Cortex of kidney (tissue), 1 donor: ENCODE measurements at places on chromosomes 4 and X.

- no peak for DNase-seq
These were observed 578.8 kb downstream of the FSTL5 start for GRCh38 chr4:161585011-161585410.

DNA sequence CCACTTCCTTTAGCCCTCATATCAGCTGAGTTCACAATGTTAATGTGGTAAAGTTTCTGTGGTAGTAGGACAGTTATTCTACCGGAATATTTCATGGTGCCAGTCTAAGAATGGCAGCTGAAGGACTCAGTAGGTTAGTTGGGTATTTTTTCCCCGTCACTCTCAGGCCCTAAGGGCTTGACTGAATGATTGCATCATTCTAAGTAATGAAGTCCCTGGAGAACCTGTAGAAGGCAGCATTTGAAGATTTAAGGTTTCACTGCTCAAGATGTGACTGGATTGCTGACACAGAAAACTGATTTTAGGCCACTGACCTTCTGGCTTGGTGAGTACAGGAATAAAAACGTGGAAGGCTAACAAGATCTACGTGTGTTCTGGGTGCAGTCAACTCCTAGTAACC, 657.3 kb downstream of the PCDH19 start:
- no peak for DNase-seq

DNA sequence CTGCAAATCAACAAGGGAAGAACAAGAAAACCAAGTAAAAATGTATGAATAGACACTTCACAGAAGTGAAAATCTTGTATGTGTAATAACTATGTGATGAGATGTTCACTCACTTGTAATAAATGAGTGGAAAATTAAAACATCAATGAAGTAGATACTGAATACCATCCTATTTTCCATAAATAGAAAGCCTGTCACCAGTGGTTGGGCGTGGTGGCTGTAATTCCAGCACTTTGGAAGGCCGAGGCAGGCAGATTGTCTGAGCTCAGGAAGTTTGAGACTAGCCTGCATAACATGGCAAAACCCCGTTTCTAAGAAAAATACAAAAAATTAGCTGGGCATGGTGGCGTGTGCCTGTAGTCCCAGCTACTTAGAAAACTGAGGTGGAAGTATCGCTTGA, 53.5 kb upstream of the SOD3 start:
- DNase-seq: no peak

- DNase-seq: no peak
These were observed 231.2 kb upstream of the F9 start for GRCh38 chrX:139299309-139299708.

GRCh38 chrX:105063743-105064142, 156.8 kb downstream of the TEX13A start:
- no peak for DNase-seq

GRCh38 chrX:139560221-139560620, 29.7 kb downstream of the F9 start:
- no peak for DNase-seq

DNA sequence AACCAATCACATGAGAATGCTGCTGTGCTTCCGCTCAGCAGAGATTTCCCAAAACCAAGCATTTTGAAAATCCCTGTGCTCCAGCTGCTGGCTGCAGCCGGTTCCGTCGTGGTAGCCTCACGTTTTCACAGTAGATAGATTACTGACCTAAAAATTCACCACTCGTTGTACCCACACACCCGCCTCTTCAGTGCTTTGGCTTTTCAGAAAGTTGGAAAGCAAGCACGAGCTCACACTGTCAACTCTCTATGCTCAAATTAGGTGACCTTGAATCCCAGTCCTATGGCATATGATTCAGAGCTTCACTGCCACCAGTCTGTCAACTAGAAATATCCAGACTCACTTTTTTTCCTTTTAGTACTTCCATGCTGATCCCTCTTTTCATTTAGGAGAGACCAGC, 168.9 kb downstream of the DCTD start:
- no peak for DNase-seq

GRCh38 chr4:158015241-158015640, 157.6 kb downstream of the GASK1B start:
- DNase-seq: no peak

GRCh38 chr4:185767528-185767927, 44.5 kb downstream of the SORBS2 start:
- DNase-seq: no peak

DNA sequence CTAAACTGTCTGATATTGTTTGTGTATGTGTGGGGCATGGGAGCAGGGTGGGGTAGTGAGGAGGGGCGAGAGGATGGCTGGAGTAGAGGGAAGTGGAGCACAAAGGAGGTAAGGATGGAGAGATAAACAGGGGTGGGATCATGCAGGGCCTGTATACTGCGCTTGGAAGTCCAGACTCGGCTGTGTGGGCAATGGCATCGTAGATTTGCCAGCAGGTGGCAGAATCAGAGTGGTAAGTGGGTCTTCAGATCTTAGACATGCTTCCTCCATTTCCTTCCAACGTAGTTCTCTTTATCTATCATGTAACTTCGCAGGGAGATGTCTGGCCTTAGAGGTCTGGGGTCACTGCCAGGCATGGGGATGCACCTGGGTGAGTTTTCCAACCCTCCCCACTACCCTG, 155.5 kb downstream of the PDGFRA start:
- no peak for DNase-seq

DNA sequence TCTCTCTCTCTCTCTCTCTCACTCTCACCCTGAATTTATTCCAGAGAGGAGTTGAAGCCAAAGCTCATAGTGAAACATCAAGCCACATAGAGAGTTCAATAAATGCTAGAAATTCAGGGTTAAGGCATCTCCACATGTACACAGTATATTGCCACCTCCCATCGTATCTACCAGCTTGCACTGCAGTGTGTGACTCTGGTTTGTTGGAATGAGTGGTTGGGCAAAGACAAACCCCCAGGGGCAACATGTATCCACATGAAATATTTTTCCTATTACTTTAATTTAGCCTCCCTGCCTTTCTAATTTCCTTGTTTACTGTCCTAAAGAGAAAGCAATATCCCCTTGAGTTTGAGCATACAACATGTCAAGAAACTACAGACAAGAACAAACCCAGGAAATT, 247.3 kb downstream of the SPATA18 start:
- DNase-seq: no peak

- DNase-seq: no peak
These were observed 1.3 kb downstream of the NCAPG start for GRCh38 chr4:17812125-17812524.

GRCh38 chr4:56656346-56656643, 24.8 kb downstream of the HOPX start:
- no peak for DNase-seq

DNA sequence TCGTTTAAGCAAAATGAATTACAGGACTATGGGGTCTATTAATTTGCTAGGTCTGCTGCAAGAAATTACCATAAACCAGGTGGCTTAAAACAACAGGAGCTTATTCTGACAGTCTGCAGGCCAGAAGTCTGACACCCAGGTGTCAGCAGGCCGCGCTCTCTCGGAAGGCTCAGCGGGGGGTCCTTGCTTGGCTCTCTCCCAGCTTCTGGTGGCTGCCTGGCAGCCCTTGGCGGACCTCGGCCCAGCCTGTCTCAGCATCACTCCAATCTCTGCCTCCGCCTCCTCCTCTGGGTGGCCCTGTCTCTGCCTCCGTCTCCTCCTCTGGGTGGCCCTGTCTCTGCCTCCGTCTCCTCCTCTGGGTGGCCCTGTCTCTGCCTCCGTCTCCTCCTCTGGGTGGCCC, 580.5 kb upstream of the FAT1 start:
- no peak for DNase-seq

- DNase-seq: no peak
These were observed 38.5 kb downstream of the APBB2 start for GRCh38 chr4:41175794-41176193.

- DNase-seq: no peak
These were observed 506.9 kb upstream of the PCDH10 start for GRCh38 chr4:132642016-132642817.

DNA sequence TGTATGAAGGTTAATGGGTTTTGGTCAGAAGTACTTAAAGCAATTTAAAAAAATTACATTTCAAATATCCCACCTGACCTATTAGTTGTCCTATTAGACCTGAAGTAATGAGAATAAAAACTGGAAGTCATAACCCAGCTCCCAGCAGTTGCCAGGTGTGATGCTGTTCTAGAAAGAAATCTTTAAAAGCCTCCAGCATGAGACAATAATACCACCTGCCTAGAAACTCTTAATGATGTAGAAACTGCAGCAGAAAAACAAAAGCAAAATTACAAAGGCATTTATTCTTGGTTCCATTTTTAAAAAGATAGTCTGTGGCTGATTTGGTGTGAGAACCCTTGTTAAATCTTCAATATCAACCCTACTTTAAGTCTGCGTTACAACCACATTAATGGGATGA, 1137.7 kb upstream of the TENM3 start:
- DNase-seq: no peak

DNA sequence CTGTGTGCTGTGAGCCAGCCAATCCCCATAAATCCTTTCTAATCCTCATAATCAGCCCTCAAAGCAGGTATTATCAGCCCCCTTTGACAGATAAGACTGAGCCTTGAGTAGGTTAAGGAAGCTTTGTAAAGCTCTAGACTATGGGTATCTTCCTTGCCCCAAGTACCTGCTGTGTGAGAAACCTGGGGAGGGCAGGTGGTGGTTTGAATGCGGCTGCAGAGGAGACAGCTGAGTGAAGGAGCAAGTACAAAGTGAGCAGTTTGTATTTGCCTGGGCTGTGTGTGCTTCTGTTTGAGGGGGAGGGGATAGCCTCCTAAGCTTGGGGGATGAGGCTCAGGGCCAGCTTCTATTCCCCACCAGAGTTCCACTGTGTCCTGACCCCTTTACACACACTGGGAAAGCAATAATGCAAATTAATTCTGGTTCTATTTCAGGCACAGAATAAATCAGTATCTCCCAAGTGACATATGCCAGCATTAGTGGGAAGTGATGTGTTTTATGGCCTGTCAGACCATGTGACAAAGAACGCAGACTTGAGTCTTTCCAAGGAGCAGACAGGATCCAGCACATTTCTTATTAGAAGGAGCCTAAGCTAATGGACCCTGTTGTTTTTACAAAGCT, 63.5 kb downstream of the EVC start:
- no peak for DNase-seq

GRCh38 chrX:15497865-15498264, 2.7 kb upstream of the BMX start:
- DNase-seq: no peak

- DNase-seq: no peak
These were observed 9.4 kb downstream of the FNIP2 start for GRCh38 chr4:158778156-158778711.

DNA sequence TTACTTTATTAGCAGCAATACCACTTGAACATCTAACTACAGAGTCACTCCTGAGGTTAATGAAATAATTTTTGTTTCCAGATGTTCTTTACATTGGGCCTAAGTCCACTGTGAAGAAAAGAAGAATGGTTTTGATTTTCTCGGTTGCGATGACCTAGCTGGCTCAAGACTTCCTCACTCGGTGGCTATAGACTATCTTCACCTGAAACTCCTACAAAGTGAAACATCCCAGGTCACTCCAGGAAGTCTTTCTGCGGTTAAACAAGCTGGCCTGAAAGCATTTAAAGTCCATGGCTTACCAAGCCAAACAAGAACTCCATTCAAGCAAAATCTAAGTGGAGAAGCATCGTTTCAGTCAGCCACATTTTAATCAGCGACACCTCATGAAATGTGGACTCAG, 13.7 kb upstream of the SORBS2 start:
- no peak for DNase-seq

GRCh38 chr4:73850261-73850970, 2.7 kb upstream of the PF4V1 start:
- DNase-seq: no peak

DNA sequence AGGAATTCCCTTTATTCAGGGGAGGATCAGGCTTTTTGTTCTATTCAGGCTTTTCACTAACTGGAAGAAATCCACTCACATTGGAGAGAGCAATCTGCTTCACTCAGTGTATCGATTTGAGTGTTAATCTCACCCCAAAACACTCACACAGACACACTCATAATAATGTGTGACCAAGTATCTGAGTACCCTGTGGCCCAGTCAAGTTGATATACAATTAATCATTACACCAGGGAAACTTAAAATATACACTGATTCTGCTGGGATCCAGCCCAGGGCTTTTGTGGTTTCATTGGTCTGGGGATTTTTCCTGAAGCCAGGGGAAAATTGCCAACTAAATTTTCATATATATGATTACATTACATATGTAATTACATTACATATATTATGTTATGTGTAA, 44.0 kb upstream of the GATB start:
- no peak for DNase-seq

GRCh38 chrX:150366951-150367545, 3.9 kb downstream of the MAMLD1 start:
- no peak for DNase-seq

DNA sequence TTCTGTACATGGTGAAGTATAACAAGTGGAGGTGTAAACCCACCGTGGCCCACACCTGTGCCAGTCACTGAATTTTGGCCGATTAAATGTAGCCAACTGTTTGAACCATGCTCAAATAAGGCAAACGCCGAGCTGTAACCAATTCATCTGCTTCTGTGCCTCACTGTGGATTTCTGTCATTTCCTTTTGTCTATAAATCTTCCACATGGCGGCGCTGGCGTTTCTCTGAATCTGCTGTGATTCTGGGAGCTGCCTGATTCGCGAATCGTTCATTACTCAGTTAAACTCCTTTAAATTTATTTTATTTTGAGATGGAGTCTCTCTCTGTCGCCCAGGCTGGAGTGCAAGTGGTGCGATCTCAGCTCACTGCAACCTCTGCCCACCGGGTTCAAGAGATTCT, 19.2 kb downstream of the SUPT20HL2 start:
- no peak for DNase-seq

GRCh38 chrX:106707771-106708454, 18.6 kb upstream of the RNF128 start:
- no peak for DNase-seq

DNA sequence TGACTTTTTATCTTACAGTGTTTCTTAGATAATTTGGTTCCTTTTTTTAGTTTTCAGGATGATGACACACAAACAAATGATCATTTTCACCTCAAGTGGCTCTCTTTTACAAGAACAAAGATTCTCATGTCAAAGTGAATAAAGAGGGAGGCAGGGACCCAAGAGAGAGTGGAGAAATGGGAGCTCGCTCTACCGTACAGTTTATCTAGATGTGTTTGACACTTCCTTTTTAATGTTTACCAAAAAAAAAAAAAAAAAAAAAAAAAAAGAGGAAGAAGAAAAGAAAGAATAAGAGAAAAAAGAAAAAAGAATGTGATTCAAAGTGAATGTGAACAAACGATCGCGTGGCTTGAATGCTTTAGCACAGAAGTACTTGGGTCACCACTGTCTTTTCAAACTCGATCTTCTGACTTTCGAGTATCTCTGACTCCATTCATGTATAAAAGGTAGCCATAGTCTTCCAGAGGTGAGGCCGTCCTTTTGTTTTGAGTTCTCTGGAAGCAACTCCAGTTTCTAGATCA, 75.6 kb upstream of the GRXCR1 start:
- DNase-seq: no peak

- DNase-seq: no peak
These were observed 17.9 kb upstream of the GASK1B start for GRCh38 chr4:158190718-158191117.

GRCh38 chr4:633976-634598, 8.7 kb downstream of the PDE6B start:
- DNase-seq: no peak

GRCh38 chr4:78845472-78845871, 69.3 kb downstream of the BMP2K start:
- DNase-seq: no peak

- DNase-seq: no peak
These were observed 13.1 kb upstream of the EOLA1 start for GRCh38 chrX:149527705-149528104.
